Activated T-helper 17 cell treated with anti-CD3 and anti-CD28 coated beads, Interleukin-2, amount 50 U/mL, for 72 hours (primary cell): ENCODE measurements at places on chromosomes 16 and 17. TPM values are rescaled to one million over a fixed set of nuclear protein-coding genes. Genes with fewer than 3 reads are reported as not detected.
A peak's percentile ranks its signal among the peaks of the same experiment; 100 is the strongest.

HS3ST6 gene
- total RNA-seq = not detected

CTRL gene
- 4.0 TPM for total RNA-seq

FLYWCH1 gene
- total RNA-seq = 52.4 TPM

DNAH9 gene
- total RNA-seq = not detected

CD300LB gene
- not detected for total RNA-seq

SOST gene
- total RNA-seq = not detected

CSH2 gene
- total RNA-seq = 3.5 TPM

TPSD1 gene
- total RNA-seq = not detected

DNA sequence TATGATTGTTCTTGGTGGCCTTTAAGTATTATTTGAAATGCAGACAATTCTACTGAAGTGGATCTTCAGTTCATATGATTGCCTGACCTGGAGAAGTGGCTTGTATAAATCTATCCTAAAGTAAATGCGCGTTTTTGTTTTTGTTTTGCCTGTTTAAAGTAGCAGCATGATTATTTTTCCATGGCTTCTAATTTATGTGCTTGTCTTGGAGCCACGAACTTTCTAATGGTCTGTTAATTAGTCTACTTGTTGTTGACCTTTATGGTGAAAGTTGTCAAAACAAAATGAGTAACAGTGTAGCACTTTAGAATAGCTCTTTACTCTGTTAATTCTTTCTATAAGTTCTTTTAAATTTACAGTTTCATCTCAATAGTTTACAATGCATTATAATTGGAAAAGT, 1.7 kb downstream of the PRKAR1A start:
- no peak for ATAC-seq

GRCh38 chr17:64240261-64240740, 22.8 kb downstream of the TEX2 start:
- no peak for ATAC-seq

DNA sequence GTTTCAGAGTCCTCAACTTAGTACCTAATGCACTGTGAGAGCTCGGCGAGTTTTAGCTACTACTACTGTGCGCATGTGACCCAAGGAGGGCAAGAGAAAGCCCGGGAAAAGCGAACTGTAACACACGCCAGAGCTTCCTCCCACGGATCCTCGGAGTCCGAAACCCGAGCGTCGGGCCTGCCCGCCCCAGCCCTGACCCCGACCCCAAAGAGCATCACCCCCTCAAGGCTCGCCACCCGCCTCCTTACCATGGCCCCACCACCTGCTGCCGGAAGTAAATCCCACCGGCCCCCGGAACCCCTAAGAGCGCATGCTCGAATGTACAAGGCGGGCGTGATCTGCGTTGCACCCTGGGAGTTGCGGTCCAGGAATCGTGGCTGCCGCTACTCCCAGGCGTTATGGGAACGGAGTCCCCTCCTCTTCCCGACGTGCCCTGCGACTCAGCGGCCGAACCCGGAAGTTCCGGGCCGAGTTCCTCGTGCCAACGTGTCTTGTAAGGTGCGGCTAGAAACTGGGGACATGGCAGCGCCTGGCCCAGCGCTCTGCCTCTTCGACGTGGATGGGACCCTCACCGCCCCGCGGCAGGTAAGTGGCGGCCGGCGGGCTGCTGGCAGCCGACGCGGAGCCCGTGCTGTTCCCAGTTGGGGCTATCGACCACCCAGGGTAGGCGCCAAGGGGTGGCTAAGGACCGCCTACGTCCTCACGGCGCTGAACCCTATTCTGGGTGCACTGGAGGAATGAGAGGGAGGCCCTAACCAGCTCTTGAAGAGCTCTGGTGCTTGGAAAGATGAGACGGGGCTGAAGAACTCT, at the start of the genes PMM2 and TMEM186:
PMM2 (plus strand) TSS at position 476 of the 810 bp plus-strand sequence; CDS start at position 520, 44 bp downstream.
TMEM186 (minus strand) TSS at position 276 of the 810 bp plus-strand sequence; CDS start at position 251, 25 bp downstream.
- ATAC-seq = peak; percentile 96

- no peak for ATAC-seq
Measured at GRCh38 chr16:85682516-85682915, 6.2 kb downstream of the GINS2 start.

DNA sequence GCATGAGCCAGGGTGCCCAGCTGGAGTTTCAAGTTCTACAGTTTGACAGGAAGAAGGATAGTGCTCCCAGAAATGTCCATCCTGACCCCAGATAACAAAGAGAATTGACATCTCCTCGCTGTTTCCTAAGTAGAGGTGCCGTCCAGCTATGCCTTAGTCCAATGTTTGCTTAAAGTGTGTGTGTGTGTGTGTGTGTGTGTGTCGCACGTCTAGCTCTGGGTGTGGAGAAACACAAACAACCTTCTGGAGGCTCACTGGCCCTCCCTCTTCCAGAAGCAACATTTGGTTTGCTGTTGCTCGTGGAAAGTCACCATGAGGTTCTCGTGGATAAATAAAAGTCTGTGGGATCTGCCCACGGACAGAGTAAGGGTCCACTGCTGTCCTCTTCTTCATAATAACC, 22.1 kb downstream of the EMP2 start:
- no peak for ATAC-seq

DNA sequence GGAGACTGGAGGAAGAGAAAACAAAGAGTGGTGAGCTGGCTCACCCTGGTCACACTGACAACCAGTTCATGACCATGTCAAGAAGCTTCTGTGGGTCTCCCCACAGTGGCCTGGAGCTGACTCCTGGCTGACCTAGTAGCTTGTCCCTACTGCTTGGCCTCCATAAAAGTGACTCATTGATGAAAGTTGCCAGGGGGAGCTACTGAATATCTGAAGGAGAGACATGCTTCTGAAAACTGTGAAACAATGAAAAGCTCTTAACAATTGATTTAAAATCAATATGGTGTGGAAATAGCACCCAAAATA, 22.0 kb downstream of the SMPD3 start:
- ATAC-seq = peak; percentile 39

DNA sequence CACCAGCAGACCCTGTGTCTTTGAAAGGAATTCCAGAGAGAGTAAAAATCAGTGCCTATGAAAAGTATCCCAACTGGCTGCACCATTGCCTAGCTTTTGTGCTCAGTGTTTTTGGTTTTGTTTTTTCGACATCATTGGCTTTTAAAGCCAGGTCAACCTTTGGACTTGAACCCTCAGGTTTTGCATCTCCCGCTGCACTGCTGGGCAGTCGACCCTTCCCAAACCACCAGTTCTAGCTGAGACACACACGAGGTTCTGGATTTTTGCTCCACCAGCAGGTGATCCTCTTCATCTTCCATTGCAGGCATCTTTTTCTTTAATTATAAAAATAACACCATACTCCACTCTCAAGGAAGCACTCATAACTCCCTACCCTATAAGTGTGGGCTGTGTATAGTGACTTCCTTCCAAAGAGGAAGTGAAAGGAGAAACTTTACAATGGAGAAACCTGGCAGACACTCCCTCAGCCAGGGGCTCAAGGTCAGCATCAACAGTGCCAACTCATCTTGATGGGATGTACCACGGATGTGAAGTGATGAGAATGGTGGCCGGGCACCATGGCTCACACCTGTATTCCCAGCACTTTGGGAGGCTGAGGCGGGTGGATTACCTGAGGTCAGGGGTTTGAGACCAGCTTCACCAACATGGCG, 57.8 kb downstream of the BMERB1 start:
- no peak for ATAC-seq

GRCh38 chr16:66621973-66622372, 17.5 kb downstream of the CMTM3 start:
- ATAC-seq = no peak

DNA sequence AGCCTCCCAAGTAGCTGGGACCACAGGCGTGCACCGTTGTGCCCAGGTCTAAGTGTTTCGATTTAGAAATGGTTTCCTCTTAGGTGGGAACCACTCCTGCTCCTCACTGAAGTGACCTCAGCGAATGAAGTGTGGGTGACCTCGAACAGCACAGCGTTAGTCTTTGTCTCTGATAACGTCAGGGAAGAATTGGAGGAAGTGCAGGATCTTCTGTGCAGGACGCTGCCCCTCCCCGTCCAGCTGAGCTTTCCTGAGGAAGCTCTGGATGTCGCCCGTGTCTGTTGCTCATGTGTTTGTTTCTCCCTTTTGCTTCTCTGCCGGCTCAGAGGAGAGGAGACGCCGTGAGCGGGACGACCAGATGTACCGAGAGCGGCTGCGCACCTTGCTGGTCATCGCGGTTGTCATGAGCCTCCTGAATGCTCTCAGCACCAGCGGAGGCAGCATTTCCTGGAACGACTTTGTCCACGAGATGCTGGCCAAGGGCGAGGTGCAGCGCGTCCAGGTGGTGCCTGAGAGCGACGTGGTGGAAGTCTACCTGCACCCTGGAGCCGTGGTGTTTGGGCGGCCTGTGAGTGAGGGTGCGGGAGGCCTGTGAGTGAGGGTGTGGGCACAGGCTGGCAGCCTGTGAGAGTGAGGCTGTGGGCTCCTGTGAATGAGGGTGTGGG, 15.6 kb downstream of the SPG7 start:
- no peak for ATAC-seq

DNA sequence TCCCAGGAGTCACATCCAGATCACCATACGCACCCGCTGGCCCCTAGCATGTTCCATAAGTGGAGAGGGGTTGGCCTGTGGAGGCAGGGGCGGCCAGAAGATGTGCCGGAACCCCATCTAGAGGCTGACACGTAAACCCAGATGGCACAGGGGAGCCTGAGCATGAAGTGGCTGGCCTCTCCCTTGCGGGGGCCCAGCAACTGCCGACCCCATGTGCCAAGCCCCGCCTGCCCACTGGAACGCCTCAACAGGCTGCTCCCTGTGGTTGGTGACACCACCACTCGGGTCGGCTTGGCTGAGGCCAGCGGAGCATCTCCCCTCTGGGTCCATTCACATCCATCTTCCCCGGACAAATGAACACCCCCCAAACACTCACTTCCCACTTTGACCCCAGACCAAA, 9.5 kb downstream of the BCAR1 start:
- ATAC-seq = no peak

DNA sequence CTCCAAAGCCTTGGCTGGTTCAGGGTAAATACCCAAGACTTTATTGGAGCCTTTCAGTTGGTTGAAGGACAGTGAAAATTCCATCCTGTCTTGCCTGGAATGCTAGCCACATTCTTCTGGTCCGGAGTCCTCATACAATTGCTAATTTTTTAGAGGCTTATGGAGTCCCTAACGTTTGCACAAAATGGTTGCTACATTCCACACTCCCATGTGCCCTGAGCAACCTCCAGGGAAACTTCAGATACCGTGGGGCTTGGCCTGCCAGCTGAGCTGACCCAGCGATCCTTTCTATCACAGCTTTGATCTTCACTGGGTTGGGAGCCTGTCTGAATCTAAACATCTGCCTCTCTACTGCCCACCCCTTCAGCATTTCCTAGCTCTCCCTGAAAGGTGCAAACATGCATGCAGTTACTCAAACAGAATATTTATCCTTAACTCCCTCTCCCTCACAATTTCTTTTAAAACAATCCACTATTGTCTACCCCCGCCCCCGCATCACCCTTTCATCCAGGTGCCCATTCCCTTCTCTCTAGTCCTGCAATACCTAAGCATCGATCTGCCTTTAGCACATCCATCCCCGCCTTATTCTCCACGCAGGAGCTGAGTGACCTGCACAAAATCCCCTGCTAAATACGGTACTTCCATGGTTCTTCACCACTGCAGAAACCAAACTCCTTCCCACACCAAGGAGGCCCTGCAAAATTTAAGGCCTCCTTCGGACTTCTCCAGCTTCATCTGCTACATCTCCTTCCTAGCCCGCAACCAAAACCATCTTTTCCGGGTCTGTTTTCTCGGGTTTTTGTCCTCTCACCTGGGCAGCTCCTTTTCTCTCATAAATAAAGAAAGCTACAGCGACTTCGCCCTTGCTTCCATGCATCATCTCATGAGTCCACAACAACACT, 810 bp upstream of the GAN start:
- no peak for ATAC-seq

GRCh38 chr17:47902039-47902744, 6.2 kb downstream of the SP2 start:
- ATAC-seq = no peak

- ATAC-seq = no peak
Measured at GRCh38 chr16:8026450-8026849, 563.9 kb downstream of the TMEM114 start.

DNA sequence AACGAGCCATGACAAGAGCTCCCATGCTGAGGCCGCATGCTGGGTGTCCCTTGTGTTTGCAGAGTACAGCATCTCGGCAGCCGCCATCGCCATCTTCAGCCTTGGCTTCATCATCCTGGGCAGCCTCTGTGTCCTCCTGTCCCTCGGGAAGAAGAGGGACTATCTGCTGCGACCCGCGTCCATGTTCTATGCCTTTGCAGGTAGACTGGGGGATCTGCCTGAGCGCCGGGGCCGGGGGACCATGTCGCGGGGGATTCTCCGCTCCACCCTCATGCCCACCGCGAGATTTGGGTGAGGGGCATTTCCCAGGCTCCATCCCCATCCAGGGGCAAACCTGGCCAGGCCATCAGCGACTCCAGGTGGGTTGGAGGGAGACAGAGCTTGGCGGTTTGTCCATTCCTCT, 10.7 kb downstream of the CACNG1 start:
- ATAC-seq = no peak

- ATAC-seq = no peak
Measured at GRCh38 chr17:74080656-74081582, 122.6 kb upstream of the RPL38 start.

GRCh38 chr17:27620721-27621120, 10.3 kb upstream of the LGALS9 start:
- ATAC-seq = peak; percentile 65

DNA sequence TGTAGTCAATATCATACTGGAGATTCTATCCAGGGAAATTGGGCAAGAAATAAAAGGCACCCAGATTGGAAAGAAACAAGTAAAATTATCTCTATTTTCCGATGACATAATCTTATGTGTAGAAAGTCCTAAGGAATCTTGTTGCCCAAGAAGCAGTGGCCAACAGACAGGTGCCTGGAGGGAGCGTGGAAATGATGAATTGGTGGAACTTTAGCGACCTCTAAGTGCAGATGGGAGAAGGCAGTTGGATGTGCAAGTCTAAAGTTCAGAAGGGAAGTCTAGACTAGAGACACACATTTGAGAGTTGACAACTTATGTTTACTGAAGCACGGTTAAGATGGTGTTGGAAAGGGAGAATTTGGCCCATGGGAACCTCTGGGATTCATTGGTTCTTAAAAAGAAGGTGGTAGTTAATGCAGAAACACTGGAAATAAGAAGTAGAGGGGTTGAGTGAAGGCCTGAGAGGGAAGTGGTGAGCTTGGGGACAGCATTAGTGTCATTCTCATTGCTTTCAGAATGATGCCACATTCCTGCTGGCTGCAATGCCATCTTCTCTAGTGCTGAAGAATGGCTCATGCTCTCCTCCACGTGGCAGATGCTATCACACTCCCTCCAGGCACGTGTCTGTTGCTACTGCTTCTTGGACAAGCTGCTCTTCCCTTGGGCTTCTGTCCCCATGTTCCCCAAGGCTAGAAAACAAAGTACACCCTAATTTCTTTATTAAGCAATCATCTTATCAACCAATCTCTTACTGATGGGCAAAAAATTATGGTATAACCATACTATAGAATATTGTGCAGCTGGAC, 24.0 kb downstream of the TAT start:
- no peak for ATAC-seq
